Suprapubic skin (tissue), 4 donors: ENCODE measurements at places on chromosomes 5 and 9.

DNA sequence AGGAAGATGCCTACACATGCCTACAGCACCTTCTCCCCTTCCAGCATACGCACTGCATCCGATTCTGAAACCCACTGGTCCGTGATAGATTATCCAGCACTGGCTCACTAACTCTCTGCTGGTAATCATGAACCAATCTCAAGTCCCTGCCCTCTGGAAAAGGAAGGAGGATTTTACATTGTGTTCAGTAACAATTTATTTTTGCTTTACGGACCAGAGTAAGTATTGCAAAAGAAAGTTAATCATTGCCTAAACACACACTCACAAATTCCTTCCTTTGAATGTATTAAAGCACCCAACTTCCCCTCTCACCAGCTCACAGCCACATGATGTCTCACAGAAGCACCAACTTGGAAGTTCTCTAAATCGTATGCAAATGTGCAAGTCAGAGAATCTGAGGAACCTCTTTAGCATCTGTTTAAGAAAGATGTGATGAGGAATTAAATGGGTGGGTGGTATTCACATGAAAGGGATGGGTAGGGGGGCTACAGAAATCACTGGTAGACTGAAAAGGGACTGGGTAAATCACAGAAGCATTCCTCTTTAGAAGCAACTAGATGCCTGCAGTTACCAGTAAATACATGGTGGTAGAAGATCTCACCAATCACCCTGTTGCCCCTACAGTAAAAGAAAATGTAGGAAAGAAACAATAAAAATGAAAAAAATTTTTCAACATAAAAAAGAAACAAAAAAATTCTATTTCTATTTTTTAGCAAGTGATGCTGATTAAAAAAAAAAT is 8.4 kb downstream of the GNAQ start:
- no peak for DNase-seq

- DNase-seq = no peak
Observed at GRCh38 chr5:137734962-137735554, 831 bp downstream of the KLHL3 start.

DNA sequence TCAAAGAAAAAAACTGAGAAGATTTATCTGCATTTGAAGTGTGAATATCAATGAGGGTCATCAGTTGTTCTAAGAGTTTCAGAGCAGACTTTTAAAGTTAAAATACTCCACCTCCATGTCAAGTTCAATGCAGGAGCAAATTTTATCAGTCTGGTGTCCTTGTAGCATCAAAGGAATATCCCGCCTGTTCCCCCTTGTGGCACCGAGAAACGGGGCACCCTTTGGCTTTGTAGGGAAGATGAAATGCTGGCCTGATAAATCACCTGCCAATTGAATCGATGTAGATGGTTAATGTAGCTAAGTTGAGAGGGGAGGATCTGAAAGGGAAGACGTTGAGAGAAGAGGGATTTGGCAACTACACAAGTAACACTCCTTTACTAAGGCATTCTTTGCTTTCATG is 714.5 kb downstream of the EFNA5 start:
- no peak for DNase-seq

GRCh38 chr9:113742878-113743277 is 133.2 kb upstream of the ZNF618 start:
- DNase-seq = no peak

GRCh38 chr5:130424341-130424740 is 520.1 kb downstream of the CHSY3 start:
- no peak for DNase-seq

GRCh38 chr5:125484742-125485641 is 738.6 kb upstream of the ZNF608 start:
- DNase-seq = peak; percentile 71

DNA sequence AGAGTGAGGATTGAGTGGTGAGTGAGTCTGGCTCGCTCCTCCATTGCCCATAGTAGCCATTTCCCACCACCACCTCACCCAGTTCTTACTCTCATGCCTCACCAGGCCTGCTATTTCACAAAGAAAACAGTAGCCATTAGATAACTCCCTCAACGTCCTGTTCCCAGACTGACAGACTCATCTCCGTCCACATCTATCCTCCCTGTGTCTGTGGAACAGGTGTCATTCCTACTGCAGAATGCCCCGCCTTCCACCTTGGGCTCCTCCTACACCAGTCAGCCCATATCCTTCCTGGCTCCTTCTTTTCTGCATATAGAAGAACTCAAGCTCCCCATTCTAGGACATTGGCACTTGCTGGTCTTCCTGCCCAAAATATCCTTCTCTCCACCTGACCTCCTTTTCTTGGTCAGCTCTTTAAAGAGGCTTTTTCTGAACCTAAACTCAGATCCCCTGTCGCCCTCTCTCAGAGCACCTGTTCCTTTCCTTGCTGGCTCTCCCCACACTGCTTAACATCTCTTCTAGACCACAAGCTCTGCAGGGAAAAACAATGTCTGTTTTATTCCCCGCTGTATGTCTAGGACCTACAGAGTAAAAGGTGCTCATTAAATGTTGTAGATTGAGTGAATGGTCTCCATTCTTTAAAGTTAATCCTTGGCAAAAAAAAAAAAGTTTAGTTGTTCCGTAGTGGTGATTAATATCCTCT is 3.2 kb downstream of the TNFAIP8 start:
- DNase-seq = no peak

GRCh38 chr5:44332285-44332971 is 56.8 kb downstream of the FGF10 start:
- DNase-seq = no peak

DNA sequence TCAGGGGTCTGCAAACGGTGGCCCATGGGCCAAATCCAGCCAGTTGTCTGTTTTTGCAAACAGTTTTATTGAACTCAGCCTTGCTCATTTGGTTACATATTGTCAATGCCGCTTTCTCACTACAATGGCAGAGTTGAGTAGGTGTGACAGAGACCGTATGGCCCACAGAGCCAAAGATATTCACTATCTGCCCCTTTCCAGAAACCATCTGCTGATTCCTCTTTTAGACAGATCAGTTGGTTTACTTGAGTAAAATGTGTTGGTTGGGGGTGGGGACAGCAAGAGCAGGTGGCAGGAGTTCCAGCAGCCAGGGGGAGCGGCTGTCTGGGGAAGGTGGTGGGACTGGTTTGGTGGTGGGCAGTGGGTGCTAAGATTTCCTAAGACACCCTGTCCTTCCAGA is 54.8 kb downstream of the COL27A1 start:
- no peak for DNase-seq

GRCh38 chr5:136769900-136770684 is 404.7 kb upstream of the TRPC7 start:
- no peak for DNase-seq

GRCh38 chr9:133004091-133004998 is 25.9 kb downstream of the GFI1B start:
- no peak for DNase-seq

DNA sequence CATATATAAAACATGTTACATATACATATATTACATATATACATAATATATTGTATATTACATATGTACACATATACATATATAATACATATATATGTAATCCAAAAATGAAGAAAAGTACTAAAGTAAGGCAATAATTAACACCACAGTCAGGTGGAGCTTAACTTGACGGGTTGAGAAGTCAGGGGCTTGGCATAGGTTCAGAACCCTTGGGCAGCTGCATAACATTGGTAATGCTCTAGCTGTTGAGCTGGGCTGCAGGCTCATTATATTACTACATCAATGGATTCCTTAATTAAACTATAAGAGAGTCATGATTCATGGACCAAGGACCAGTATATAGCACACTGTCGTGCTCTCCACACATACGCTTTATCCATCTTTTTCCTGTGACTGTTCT is 435.2 kb upstream of the ADAMTS16 start:
- DNase-seq = no peak

DNA sequence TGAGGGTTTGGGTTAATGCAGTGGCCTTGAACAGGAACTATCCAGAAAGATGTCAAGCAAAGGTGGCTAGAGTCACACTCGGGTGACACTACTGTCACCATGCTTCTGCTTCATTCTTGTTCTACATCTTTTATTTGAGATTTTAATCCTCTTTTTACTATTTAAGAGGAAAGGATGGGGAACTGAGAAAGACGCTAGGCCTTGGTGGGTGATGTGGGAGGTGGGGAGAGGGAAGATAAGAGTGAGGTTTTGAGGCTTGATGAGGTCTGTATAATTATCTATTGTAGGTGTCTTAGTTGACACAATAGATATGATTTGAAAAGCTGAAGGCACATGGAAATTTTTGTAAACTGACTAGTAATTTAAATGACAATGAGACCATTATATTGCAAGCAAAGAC is 3.5 kb upstream of the BASP1 start:
- no peak for DNase-seq

DNA sequence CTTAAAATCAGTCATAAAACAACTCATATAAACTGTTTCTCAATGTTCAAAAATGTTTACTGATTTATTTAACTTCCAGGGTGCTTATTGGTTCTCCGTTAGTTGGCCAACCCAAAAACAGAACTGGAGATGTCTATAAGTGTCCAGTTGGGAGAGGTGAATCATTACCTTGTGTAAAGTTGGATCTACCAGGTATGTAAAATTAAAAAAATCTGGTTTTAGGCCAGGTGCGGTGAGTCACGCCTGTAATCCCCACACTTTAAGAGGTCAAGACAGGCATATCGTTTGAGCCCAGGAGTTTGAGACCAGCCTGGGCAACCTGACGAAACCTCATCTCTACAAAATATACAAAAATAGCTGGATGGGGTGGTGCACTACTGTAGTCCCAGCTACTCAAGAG is 73.7 kb downstream of the ITGA1 start:
- DNase-seq = no peak

- peak; percentile 61 for DNase-seq
Observed at GRCh38 chr9:135218331-135219225, 131.1 kb downstream of the OLFM1 start.

GRCh38 chr9:129761901-129762369 is 9.1 kb upstream of the PTGES start:
- DNase-seq = peak; percentile 69

GRCh38 chr9:91047993-91048607 is 246.5 kb downstream of the SYK start:
- no peak for DNase-seq

DNA sequence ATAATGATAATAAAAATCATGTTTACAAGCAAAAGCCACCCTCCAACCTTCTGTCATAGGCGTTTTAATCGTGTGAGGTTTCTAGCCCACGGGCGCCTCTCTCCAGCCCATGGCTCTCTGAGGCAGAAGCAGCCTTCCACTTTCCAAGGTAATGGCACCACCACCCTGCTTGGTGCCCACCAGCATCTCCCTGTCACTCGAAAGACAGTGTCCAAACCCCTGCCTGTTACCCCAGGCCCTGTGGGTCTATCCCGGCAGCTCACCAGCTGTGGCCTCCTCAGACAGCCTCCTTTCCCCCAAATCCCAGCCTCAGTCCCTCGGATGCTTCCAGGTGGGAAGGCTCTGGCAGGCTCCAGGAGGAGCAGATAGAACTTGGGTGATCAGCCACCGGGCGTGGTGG is 123.8 kb upstream of the LPCAT1 start:
- no peak for DNase-seq

DNA sequence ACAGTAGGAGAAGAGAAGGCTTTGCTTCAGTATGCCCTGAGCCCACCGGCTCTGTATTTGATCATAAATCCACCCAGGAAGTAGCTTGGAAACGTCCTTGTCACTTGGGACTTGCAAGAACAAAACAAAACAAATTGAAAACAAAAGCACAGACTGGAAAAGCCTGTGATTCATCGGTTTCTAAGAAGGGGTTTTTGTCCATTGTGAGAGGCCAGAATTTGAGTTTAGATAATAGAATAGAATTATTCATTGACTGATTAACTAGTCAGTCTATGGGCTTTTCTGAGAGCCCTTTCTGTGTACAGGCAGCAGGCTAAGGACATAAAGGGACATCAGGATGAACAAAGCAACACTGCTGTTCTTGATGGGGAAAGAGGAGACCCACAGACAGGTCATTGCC is 424.8 kb downstream of the IRX1 start:
- no peak for DNase-seq

- DNase-seq = no peak
Observed at GRCh38 chr9:124747065-124747464, 24.0 kb downstream of the NR6A1 start.

DNA sequence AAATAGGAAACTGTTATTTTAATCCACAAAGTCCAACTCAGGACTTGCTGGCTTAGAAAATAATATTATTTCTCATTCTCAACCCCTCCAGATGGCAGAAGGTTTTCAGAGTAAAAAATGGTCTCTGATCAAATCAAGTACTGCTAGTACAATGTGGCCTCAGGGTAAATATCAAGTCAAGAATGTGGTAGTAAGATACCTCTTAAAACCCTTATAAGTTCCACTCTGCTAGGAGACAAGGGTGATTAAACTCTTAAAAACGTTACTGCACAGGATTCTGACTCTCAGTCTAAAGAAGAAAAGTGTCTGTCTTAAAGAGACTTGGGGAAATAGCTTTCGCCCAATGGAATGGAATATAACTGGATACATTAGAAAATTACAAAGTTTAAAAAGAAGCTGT is 120.8 kb upstream of the PDE4D start:
- no peak for DNase-seq

DNA sequence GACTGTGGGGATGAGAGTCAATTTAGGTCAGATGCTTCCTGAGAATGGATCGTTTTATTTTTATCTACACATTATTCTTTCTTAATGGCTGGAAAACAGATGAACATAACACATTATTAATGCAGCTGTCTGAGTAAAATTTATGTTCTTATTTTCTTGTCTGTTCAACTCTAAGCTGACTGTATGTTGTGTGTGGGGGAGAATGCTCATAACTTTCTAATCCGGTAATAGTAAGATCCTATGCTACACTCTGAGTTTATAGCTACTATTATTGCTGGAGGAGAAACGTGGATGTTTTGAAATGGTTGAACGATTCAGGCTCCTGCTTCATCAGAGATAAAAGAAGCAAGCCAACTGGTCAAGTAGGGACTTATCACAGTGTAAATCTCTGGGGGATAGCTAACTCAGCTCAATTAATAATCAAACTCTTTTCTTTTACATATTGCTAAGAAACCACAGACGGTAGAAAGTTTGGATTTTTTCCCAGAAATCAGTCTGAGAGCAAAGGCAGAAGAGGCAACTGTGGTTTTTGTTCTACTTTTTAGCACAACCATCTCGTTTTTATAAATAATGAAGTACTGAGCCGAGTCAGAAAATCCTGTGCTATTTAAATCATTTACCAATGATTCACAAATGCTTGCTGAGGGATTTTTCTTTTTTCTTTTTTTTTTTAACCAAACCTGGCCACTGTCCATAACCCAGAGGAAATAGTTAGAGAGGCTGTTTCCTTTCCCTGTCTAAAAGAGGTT is 265.0 kb upstream of the FAM174A start:
- no peak for DNase-seq

GRCh38 chr9:134215420-134215698 is 51.0 kb upstream of the RNU6ATAC start:
- DNase-seq = peak; percentile 58

DNA sequence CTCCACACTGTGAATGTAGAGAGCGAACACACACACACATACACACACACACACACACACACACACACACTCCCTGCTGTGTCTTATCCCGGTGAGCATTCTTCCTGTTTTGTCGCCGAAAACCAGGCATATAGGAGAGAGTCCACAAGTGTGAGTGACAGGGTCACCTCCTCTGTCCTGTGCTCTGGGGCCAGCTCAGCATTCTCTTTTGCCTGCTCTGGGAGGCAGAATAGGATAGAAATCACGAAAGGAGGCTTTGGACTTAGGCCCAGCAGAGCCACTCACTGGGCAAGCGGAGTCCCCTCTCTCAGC is 3.0 kb downstream of the LAMC3 start:
- DNase-seq = no peak

- no peak for DNase-seq
Observed at GRCh38 chr5:180873615-180874520, 12.8 kb upstream of the ZFP62 start.
